ENCODE measurements at places on chromosomes 2 and 18.
A peak's percentile ranks its signal among the peaks of the same experiment; 100 is the strongest.

- ATAC-seq, result no peak
Observed at GRCh38 chr2:190031969-190032618, 30.4 kb downstream of the MSTN start.

DNA sequence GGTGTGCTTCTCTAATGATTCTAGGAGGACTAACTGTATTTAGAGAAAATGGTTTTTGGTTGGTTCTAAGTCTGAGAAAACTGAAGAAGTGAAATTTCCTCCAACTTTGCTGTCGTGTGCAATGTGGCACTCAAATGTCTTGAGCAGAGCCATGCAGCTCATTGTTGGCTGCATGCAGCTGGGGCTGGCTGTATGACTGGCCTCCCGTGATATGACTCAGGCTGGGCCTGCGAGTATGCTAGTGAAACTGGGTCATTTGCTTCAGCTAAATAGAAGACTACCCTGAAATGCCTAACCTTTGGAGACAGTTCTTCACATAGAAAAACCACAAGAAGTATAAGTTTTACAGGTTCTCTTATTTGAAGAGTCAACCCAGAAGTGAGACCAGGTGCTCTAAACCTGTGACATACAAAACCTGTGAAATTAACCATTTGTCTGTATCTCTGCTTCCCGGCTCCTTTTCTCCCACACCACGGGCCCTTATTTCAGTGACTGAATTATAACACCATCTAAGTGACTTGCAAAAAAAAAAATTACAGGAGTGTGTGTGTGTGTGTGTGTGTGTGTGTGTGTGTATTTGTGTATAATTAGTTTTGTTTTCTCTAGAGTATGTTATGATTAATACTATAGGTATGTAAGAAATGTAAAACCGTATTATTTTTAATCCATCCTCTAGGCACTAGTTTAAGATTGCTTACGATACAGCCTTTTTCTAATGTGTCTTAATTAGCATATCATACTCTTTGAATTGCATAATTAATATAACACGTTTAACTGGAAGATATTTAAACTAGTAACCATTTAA is 15.9 kb downstream of the POLI start:
- peak; percentile 93 for ATAC-seq

DNA sequence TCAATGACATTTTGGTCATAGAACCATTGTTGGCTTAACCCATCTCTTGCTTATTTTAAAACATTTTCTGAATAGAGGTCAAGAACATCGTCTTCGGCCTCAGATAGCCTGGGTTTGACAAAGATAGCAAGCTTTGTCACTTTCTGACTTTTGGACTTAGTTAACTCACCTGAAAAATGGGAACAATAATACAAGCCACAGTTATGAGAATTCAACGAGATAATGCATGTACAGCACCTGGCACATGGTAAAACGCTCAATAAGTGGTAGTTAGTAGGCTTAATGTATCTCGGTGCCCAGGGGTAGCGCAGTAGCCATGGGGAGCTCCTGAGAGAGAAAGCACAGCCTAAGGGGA is 446 bp upstream of the COPS7B start:
- ATAC-seq, result no peak

GRCh38 chr2:143151111-143151752 is 22.0 kb downstream of the ARHGAP15 start:
- ATAC-seq, result no peak

DNA sequence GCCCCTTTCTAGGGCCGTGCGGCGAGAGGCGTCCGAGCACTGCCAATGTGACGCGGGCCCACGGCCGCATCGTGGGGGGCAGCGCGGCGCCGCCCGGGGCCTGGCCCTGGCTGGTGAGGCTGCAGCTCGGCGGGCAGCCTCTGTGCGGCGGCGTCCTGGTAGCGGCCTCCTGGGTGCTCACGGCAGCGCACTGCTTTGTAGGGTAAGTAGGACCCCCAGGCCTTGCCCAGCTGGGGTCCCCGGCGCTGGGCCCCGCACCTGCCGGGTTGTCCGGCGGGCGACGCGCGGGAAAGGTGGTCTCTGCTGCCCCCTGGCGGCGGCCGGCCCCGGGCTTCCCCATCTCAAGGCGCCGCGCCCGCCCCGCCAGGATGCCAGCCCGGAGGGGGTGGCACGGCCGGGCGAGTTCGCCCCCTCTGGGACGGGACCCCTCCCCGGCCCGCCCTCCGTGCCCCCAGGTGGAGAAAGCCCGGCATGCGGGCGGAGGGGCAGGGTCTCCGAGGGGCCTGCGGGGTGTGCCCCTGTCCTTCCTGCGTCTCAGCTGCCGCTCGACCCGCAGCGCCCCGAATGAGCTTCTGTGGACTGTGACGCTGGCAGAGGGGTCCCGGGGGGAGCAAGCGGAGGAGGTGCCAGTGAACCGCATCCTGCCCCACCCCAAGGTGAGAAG is 1.9 kb downstream of the PRSS56 start:
- peak; percentile 74 for ATAC-seq

DNA sequence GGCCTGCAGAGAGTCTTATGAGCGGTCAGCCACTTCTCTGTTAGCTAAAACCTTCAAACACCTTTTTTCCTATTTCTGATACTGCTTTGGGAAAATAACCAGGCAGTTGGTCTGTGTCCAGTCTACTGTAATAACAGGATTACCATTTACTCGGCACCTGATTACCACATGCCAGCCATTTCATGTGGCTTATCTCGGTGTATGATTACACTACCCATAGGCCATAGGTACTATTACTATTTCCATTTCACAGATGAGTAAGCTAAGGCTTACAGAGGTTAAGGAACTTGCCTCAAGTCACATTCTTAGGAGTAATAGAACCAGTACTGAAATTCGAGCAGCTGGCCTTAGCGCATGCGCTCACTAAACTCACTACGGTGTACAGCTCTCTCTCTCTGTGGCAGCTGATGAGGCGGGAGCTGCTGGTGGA is 147.2 kb upstream of the L3MBTL4 start:
- ATAC-seq, result no peak

GRCh38 chr2:162821176-162821575 is 17.4 kb downstream of the KCNH7 start:
- no peak for ATAC-seq

DNA sequence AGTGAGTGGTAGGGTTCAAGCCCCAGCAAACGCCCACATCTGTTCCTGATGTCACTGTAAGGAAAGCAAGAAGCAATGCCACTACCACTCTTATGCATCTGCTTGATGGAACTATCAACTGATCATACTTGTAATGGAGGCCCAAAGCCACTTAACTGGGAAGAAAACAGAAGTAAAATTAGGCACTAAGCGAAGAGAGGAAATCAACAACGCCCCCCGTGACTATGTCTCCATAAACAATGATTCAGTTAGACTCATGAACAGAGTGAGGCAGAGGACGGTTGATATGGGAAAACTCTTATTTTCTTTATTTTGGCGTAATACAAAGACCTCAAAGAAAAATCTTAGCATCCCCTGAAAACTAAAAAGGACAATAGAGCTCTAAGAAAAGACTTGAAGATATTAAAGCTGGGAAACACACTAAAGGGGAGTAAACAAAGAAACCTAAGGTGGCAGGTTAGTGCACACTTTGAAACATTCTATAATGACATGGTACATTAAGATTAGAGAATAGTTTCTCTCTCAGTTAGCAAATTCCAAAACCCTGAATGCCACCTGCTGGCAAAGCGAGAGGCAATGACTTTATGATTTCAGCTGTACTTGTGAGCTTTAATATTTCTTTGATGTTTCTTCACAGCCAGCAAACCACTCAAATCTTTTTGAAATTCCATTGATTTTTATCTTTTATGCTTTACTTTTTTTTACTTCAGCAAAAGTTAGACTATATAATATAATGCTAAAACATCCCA is 86.5 kb downstream of the LRP2 start:
- no peak for ATAC-seq

- ATAC-seq, result no peak
Observed at GRCh38 chr2:20222769-20223406, 2.0 kb downstream of the SDC1 start.

GRCh38 chr2:28419443-28420270 is 27.0 kb downstream of the FOSL2 start:
- peak; percentile 8 for ATAC-seq

DNA sequence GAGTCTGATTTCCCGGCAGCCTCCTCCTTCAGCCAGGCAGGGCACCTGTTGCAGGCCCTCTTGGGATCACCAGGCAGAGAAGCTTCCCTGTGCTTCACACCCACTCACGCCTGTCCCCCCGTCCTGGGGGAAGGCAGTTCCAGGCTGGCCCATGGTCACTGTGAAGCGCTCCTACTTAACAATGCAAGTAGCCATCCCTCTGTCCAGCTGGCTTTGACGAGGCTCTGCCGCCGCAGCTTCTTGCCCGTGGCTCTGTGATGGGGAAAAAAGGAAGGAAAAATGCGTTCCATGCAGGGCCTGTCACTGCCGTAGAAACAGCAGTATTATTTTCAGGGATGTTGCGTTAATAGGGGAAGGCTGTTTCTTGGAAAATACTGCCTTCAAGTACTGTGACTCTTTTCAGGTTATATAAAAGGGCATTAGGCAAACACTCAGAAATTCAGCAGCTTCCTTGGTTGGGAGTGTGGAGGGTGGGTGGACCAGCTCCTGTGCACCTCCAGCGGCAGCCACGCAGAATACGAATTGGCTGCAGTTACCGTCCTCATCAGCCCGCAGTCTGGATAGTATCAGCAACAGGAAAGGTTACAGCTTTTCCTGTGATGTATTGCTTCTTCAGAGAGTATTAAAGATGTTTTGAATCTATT is 232.3 kb downstream of the KLHL29 start:
- ATAC-seq, result no peak

- no peak for ATAC-seq
Observed at GRCh38 chr2:127081826-127082633, 24.9 kb downstream of the BIN1 start.

DNA sequence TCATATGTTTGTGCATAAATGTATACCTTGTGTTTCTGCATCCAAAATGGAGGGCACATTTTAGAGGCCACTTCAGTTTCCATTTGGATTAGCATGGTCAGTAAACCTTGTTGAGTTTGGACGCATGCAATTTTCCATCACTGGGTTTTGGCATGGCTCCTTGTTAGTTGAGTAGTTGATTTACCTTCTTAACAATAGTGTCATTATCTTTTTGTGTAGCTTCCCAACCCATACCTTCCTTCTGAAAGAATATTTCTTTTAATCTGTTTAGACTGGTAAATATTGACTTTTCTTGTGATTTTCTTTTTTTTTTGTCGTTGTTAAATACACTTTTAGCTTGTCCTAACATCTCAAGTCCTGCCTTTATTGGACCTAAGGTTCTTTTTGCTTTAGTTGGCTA is 15.5 kb downstream of the RPIA start:
- ATAC-seq, result no peak

DNA sequence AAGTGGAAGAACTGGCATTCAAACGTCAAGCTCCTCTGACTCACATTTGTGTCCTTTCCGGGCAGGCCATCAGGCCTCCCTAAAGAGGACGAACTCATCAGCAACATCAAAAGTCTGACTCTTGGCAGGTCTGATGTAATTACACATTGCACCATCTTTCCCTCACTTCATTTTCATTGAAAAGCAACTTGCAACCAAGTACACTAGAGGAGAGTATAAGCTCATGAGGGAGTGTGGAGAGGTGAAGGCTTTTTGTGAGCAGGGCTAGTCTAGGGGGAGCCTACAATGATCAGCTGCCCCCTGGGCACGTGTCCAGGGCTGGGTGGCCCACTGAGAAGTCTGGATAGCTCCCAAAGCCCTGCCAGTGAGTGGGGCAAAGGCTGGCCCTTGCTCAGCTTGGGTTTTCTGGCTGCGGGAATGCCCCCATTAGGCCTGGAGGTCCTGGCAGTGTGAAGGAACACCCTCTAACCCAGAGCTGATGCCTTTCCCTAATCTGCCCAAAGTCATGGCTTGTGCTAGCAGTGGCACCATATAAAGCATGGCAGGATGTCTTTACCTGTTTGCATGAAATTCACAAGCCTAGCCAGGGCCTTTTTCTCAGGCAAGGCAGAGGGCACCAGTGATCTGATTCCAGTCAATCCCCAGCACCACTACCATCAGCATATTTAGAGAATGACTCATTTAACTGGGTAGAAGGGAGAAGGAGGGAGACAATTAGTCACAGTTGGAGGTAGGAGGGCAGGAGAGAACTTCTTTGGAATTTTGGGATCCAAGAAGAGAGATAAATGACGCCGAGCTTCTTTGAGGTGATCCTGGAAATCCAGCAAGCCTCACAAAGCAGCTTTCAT is 8.5 kb upstream of the DAW1 start:
- ATAC-seq, result peak; percentile 94

DNA sequence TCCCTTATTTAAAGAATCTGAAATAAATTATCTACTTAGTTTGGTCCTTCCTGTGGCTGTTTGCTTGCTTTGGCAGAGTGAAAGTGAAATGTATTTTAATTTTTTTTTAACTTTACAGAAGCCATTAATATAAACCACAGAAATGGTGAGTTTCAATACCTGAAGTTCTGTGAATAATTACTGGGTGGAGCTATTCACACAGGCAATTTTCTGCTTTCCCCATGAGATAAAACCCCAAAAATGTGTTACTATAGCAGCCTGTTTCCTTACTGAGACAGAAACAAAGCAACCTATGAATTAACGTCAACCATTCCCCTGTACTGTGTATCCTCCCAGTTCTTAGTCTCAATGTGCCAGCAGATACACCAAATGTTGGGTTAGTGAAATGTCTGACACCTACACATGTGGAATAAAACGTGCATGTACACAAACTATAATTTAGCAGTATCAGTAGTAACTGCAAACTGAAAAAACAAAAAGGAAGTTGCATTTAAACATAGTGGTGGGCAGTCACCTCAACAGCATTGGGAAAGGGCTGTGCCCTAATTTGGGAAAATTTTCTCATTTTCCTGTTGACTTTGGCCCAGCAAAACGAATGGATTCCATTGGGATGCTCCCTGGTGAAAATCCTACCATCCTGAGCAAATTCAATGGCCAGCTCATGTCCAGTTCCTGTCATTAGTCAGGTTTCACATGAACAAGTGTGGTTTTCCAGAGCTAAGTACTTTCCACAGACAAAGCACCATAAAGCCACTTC is 73.1 kb upstream of the RMDN2 start:
- ATAC-seq, result no peak

DNA sequence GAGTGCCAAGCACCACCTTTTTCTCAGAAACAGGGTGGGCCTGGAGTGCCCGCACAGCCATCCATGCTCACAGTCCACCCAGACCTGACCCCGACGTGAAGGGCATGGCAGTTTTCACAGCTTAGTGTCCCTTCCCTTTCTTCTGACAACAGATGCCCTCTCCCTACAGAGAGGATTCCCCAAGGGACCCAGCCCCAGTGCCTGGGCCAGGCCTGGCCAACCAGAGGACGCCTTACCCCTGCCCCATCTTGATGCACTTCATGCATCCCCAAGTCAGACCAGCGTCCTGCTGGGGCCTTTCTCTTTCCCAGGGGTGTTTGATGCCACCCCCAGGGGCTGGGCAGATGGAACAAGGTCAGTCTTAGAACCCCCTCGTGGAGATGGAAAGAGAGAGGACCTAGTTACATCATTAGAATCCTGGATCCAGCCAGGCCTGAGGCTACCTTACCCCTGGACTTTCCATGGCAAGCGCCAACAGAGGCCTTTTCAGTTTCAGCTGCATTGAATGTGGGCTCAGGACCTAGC is 3.8 kb downstream of the ANKMY1 start:
- ATAC-seq, result no peak

GRCh38 chr2:102051692-102052277 is 60.0 kb downstream of the IL1R2 start:
- no peak for ATAC-seq
